ENCODE measurements at places on chromosomes 2 and 18. TPM values are rescaled to one million over a fixed set of nuclear protein-coding genes. Genes with fewer than 3 reads are reported as not detected.

The FSHR gene
- total RNA-seq = 0.07 TPM

The GYPC gene
- total RNA-seq = not detected

The ALPI gene
- total RNA-seq = not detected

The RPRD1A gene
- 14.9 TPM for total RNA-seq

The PLB1 gene
- 2.6 TPM for total RNA-seq
